ENCODE measurements at places on chromosomes 11 and 22.

DNA sequence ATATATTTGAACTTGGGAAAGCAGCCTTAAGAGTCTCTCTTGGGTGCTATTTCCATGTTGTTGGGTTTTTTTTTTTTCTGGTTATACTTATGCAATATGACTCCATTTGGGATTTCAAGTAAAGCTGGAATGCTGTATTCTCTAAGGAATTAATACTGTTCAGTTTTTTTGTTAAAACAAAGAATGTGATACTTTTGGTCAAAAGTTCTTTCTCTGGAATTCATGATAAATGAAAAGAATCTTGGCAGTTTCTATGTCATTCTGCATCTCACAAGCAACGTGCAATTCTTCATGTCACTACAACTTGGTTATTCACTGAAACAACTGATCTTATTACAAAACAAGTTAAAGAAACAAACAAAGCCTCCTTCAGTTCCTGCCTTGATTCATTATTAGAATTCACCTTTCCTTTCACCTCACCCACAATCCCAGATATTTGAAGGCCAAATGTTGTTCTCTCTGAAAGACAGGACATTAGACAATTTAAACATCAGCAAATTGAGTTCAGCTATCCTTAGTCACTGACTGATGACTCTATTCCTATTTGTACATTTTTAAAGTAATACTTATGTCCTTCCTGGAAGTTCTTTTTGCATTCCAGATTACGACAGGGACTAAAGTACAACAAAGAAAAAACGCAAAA is 176.2 kb downstream of the SBF2 start:
- DNase-seq: no peak

GRCh38 chr11:92855607-92856405 is 113.6 kb upstream of the MTNR1B start:
- no peak for DNase-seq

GRCh38 chr22:37684803-37685615 is 1.1 kb upstream of the NOL12 start:
- DNase-seq: no peak

DNA sequence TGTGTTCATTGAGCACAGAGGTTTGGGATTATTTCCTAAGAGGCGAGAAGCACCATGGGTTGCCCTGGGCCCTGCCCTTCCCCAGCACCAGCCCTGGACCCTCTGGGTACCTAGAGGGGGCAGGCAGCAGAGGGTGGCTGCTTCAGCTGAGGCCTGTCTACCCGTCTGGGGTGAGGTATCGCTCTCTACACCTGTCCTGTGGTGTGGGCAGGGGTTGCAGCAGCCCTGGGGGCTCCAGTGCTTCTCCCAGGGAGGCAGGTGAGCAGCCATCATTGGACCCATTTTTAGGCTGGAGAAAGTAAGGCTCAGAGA is 15.6 kb downstream of the PRDM11 start:
- no peak for DNase-seq

- no peak for DNase-seq
Observed at GRCh38 chr22:28873183-28873963, 10.0 kb upstream of the ZNRF3 start.

DNA sequence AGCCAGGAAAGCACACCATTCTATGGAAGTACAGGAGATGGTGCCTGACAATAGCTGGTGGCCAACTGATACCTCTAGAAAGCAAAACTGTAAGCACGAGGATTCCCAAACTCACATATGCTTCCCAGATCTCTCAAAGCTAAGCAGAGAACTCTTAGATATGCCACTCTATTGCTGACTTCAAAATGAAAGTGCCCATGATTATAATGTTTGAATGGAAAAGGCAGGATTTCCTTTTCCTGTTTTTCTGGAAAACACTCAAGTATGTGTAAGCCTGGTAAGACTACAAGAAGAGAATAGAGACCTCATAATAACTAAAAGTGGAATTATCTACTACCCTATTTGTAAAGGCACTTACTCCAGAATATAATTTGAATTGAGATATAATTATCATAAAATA is 2.6 kb upstream of the CARD18 start:
- DNase-seq: no peak

DNA sequence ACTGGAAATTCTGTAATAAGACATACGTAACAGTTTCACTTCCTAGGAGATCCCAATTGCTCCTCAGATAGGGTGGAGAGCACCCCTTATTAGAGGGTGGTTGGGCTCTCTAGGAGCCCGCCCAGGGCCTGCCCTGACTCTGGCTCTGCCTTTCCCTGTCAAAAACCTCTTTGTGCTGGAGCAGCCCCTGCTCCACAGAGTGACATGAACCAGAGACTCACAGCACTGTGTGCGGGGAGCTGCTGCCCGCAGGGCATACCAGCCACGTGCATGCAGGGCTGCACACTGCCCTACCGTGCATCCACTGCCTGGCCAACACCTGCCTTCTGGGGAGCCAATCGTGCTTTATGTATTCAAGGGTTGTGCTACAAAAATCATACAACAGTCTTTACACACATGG is 24.3 kb downstream of the KCNQ1OT1 start:
- no peak for DNase-seq

DNA sequence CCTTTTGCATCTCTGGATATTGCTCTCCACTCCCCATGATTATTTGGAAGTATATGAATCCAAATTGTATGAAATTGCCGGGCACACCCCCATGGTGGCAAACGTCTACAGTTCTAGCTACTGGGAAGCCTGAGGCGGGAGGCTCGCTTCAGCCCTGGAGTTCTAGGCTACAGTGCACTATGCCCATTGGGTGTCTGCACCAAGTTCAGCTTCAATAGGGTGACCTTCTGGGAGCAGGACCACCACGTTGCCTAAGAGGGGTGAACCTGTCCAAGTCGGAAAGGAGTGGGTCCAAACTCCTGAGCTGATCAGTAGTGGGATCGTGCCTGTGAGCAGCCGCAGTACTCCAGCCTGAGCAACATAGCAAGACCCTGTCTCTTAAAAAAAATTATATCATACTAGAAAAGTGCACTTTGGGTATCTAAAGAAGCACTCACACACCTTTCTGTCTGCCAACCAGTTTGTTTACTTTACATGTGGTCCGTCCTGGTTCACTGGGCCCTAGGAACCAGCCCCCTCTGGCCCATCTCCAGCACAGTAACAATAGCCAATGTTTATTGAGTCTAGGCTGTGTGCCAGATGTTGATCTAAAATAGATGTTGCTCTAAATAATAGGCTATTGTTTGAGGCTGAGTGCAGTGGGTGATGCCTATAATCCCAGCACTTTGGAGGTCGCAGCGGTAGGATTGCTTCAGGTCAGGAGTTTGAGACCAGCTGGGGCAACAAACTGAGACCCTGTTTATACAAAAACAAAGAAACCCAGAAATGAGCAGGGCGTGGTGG is 16.4 kb upstream of the KAT5 start:
- no peak for DNase-seq

DNA sequence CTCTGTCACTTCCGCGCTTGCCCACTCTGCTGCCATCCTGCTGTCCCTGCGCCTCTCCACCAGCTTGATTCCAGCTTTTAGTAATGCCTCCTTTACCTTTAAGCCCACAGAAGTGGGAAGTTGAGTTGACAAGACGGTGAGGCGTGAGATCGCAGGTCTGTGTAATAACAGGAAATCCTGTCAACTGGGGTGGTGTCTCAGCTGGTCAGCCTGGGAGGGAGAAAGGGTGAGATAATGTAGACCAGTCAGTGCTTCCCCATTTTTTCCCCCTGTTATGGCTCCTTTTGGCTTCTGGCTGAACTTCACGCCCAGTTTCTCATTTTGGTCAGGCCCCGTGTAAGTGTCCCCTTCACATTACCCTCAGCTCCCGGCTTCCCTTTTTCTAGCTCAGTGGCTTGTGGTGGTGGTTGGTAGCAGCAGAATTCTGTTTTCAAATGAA is 98.9 kb downstream of the TRAF6 start:
- no peak for DNase-seq

- no peak for DNase-seq
Observed at GRCh38 chr11:14306481-14306880, 52.5 kb downstream of the RRAS2 start.

- DNase-seq: no peak
Observed at GRCh38 chr11:65501472-65502273, 2.8 kb downstream of the MALAT1 start.

DNA sequence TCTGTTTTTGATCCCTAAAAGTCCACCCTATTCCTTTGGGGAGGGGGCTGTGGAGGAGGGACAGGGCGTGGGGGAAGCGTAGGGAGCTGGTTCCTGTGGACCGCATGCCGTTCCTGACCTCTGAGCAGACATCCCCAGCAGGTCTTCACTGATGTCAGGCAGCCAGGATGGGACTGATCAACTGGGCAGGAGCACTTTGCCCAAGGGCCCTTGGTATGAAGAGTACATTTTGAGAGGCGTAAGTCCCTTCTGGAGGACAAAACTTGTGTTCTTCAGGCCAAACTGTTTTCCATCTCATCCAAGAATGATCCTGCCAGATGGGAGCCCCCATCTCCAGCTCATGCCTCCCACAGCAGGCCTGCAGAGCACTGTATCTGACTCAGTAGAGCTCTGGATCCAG is 80.9 kb upstream of the NARS2 start:
- DNase-seq: no peak

DNA sequence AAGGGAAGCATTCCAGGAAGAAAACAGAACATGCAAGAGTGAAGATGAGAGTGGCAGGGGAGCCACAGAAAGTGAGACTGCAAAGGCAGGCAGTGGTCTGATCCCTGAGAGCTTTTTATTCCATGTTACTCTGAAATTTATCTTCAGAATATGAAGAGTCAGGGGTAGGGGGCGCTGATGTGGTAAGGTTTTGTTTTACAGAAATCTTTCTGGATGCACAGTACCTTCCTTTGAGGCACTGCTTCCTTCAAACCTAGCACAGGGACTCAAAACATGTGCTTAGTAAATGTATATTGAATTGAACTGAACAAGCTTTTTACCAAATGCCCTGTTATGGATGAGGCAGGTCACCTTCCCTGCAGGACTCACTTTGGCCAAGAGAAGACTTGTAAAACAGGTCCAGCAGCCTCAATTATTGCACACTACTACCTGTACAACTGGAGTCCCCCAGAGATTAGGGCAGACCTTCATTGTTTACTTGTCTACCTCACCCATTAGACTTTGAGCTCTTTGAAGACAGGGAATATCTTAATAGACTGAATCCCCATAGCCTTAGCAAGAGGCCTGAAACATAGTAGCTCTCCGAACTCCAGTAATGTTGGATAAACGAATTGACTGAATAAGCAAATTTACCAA is 2.2 kb downstream of the PAK1 start:
- peak; percentile 30 for DNase-seq

- no peak for DNase-seq
Observed at GRCh38 chr11:21289686-21290085, 620.3 kb downstream of the NELL1 start.

GRCh38 chr11:12938590-12939247 is 70.4 kb upstream of the RASSF10 start:
- DNase-seq: no peak

- no peak for DNase-seq
Observed at GRCh38 chr11:69605737-69606526, 35.0 kb upstream of the CCND1 start.

- no peak for DNase-seq
Observed at GRCh38 chr11:30023074-30023473, 6.2 kb upstream of the KCNA4 start.

GRCh38 chr11:19430754-19431398 is 190.1 kb upstream of the E2F8 start:
- DNase-seq: no peak

DNA sequence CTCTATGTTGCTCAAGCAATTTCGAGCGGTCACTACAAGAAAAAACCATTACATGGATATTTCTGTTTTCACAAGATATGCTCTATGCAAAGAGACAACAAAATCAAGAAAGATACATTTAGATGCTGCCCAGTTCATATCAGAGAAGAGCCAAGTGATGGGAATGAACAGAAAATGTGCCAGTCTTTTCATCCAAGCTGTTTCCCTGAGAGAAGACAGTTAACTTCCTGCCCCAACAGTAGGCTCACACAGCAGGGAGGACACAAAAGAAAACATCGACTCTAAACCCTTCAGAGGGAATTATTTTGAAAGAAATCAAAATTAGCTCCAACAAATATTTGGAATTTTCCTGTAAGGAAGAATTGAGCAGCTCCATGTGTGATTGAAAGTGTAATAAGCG is 11.6 kb downstream of the JAML start:
- DNase-seq: no peak

DNA sequence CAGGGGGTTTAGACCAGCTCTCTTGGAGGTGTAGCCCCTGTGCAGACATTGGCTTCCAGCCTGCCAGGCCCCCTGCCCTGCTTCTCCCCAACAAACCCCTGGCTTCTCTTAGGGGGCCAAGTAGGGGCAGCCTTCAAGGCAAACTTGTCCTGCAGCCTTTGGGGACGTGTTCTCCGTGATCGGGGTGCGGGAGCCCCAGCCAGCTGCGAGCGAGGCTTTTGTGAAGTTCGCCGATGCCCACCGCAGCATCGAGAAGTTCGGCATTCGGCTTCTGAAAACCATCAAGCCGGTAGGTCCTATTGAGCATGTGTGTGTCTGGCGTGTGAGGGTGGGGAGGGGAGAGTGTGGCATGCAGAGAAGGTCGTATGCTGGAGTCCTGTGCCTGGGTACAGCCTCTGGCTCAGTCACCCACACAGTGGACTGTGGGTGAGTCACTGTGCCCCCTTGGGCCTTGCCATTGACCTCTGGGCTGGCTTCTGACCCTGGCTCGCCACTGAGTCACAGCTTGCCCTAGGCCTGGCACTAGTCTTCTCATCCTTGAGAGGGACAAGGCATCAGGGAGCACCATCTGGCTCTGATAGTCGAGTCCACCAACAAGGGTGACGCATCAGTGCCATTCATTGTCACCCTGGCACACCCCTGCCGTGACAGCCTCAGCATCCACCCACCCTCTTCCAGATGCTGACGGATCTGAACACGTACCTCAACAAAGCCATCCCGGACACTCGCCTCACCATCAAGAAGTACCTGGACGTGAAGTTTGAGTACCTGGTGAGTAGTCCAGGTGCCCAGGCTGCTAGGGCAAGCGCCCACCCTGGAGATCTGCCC is 11.4 kb downstream of the SLC16A8 start:
- DNase-seq: no peak

GRCh38 chr22:49158741-49159564 is 668.7 kb downstream of the BRD1 start:
- no peak for DNase-seq

GRCh38 chr11:69099180-69099579 is 50.4 kb downstream of the TPCN2 start:
- DNase-seq: no peak

- peak; percentile 49 for DNase-seq
Observed at GRCh38 chr22:32473388-32473952, 1.1 kb upstream of the FBXO7 start.

DNA sequence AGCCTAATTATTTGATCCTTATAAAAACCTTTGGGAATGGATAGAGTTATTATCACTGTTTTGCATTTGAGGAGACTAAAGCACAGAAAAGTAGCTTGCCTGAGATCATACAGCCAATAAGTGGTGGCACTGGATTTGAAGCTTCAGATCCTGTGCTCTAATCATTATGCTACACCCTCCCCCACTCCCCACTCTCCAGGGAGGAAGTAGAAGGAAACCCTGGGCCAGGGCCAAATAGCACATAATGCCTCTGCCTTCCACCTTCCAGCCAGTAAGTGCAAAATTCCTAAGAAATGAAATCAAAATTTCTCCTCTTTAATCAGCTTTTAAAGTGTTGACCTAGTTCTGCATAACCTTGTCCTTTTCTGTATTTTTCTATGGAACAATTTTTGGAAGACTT is 61.6 kb downstream of the SIK2 start:
- no peak for DNase-seq

- no peak for DNase-seq
Observed at GRCh38 chr11:103380031-103380430, 270.8 kb downstream of the DYNC2H1 start.

Measured in activated T-cell treated with anti-CD3 and anti-CD28 coated beads, Interleukin-2, amount 50 U/mL, for 1 hour (primary cell).